ENCODE measurements at places on chromosomes 7 and 10.
A peak's percentile ranks its signal among the peaks of the same experiment; 100 is the strongest.

DNA sequence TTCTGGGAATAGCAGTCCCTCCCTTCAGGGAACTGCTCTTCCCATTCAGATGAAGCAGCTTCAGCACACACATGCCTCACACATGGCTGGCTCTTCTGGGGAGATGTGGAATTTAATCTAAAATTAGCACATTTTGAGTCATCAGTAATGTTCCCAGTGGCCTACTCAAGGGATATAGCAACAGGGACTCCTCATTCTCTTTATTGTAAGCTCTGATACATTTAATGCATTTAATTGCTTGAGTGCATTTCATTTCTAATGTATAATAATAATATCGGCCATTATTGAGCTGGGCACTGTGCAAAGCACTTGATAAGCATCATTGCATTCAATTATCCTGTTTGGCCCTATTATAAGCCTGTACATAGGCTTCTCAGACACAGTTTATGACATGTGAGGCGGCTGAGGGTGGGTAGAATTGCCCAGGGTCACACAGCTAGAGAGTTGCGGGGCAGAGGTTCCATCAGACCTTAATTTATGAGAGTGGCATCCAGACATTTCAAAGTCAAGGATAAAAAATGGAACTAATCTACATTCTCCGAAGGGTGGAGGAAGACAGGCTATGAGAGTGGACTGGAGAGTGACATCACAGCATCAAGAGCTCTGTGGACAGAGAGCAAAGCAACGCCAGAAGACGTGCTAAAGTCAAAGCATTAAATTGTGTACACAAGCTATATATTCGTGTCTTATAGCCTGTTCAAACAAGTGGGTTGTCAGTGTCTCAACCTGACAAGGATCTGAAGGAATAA, 76.8 kb downstream of the LANCL2 start:
- DNase-seq, result peak; percentile 86

DNA sequence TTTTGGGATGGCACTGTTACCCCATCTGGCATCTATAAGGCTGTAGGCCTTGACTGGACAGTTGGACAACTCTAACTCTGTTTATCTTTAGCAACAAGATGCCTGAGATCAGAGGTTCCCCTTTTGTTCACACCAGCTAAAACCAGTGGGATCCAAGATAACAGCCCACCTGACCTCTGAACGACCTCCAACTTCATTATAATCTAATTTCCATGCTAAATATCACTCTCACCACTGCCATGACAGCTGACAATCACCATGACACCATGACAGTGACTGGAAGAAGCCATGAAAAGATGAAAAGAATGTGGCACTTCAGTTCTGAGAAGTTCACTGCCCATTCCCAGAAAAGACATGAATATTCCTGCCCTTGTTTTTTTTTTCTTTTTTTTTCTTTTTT, 281.4 kb upstream of the TAC1 start:
- no peak for DNase-seq

DNA sequence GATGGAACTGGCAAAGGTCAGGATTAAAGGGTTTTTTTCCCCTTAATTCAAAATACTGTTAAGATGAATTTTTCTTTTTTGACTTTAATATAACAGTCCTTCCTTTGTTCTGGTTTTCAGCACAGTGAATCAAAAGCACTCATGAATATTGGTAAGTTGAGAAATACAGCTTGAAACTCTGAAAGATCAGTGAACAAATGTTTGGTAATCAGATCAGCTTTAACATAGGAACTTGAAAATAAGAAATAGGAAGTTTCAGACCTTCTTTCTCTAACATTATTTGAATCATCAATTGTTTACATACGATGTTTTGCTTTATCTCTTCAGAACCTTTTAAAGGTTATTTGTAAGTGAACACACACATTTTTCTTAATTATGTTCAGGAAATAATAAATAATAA, 90.5 kb downstream of the SGMS1 start:
- no peak for DNase-seq

DNA sequence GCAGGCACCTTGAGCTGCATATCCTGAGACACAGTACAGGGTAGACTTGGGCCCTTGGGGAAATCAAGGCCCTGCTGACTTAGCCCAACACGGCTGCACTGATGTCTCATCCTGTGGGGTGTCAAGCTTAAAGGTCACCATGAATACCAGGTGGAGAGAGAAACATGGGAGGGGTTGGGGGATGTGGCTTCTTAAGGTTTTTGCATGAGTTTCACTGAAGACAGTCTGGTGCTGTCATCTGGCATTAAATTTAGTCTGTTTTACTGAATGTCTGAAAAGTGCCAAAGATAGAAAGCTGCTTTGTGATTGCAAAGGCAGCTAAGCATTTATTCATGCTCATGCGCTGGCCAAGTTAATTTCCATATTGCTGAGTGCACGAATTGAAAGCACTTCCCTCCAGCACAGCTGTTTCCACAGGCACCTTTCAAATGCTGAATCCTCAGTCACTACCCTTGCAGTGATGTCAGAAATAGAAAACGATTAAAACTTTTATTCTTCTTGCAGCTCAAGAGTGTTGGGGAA, 102.1 kb downstream of the OSBPL3 start:
- DNase-seq, result peak; percentile 40

DNA sequence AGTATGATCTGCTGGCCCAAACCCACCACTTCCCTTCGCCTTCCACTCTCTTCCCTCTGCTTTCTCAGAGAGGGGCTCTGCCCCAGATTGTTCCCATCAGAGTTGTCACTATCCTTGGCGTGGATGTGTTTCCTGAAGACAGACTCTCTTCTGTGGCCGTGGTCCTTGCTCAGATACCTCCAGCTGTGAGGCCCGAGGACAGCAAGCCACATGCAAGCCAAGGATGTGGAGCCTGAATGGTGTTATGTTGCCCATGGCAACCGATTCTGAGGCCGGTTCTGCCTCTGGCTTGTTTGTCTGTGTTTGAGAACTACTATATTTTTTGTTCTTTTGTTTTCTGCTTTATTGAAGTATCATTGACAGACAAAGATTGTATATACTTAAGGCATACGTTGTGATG, 247.4 kb upstream of the PODXL start:
- no peak for DNase-seq

DNA sequence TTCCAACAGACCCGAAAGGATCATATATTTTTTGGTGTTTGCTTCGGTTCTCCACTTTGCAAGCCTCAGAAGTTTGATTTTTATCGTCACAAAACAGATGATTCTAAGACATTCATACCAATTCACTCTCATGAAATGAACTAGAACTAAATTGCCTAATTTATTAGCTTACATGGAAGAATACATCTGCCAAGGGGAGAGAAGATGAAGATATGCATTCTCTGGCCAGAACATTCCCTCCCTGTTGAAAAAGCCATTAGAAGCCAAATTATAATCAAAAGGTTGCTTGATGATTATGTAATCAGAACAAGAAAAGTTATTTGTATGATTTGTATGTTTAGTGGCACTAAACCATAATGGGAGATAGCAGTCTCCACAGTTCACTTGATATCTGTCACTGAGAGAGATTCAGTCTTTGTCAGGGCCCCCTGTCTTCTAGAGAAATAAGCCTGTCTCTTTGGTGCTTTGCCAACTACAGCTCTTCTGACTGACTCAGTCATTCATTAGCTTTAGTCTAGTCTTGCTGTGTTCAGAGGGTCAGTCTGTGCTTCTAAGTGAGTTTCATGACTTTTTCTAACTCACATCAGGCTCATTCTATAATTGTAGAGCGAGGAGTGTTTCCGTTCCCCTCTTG, 95.3 kb upstream of the GNAI1 start:
- DNase-seq, result no peak

- DNase-seq, result no peak
These were observed 134.3 kb downstream of the CFAP58 start for GRCh38 chr10:104487794-104488438.

- peak; percentile 60 for DNase-seq
These were observed 9.2 kb downstream of the AKR1B1 start for GRCh38 chr7:134449680-134450079.

DNA sequence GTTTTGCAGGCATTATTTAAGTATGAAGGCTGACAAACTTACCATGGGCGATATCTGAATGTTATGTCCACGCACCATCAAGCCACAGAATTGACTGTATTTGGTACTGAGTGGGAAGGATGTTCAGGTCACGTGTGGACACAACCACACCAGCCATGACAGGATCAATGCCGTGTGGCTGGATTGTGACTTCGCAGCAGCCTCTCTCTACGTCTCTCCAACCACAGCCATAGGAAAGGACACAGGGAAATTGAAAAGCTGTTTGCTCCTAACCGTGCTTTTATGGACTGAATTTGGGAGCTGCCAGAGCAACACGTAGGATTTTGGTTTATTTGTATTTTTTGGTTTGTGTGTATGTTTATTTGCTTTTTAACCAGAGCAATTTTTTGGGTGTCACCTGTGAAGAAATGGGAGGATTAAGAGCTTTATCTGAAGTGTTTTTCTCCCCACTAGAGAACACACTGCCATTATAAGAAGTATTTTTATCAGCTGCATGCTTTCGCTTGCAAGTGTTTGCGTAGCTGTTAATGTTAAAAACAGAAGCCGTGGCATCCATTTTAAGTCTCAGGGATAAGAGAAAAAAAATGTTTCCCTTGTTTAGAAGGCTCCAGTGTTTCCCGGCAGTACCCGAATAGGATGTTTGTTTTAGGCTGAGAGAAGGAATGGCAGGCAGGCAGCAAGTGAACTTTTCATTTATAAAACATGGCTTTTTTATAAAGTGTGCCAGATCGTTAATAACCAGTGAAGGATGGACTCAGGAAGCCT, 401.1 kb upstream of the NFE2L3 start:
- DNase-seq, result no peak

DNA sequence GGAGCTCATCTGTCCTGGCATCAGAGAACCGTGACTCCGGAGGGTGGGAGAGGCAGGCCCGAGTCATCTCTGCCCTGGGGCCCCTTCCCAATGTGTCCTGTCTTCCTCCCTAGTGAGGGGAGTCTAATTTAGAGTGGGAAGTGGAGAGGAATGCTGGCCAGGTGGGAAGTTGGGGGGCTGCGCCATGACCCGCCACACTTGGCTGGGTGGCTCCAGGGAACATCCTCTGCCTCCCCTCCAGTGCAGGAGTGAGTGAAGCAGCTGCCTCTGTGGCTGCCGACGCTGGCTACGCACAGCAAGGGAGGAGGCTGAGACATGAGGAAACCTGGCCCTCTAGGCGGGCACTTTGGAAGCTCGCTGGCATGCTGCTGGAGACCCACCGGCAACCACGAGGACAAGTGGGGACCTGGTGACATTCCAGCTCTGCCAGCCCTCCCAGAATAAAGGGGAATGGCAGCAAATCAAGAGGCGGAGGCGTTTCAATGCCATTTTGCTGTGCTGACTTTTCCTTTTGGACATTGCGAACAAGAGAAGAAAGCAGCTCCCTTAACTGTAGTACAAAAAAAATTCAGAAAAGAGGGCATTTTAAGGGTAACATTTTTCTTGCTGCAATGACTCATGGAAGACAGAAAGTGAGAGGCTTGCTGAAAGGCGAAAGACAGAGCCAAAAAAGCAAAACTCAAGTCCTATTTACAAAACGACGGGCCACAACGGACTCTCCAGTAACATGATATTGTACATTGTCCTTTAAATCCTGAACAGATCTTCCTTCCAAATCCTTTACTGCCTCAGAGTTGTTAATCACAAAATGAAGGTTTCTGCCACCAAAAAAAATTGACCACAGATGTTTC, 121.2 kb upstream of the PITRM1 start:
- peak; percentile 67 for DNase-seq

- no peak for DNase-seq
These were observed 178.0 kb downstream of the SRPK2 start for GRCh38 chr7:105210721-105211205.

GRCh38 chr10:11145495-11145855, 127.8 kb downstream of the CELF2 start:
- DNase-seq, result no peak

DNA sequence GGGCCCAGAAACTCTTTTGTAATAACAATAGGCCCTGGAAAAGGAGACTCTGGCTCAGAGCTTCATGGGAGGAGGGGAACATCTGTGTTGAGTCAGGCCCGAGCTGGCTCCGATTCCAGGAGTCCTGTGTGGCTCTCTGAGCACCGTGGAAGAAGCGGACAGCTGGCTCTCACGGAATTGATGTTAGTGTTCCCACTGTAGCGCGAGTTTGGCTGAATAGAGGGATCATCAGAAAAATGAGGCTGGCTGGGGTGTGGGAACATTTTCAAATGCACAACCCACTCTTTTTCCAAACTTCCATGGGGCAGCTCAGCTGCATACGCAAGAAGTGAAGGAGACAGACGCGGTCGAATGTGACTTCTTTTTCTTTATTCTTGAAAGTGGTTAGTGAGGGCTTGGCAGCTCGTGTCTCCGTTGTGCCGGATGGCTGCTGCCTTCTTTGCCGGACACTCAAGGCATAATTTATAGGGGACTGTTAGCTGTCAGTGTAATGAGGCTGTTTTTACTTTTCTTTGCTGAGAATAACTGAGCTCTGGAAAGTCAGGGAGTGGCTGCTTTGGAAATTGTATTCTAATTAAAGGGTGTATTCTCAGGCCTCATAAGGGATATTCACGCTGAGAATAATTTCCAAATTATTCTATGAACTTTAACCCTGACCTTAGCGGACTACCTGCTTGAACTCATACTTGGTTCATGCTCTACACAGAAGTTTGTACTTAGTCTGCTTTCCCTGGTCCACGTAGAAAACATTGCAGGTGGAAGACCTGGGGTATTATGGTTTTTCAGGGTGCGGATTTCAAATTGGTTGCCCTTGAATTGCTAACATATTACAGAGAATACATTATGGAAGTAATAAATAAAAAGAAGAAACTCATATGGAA, 23.1 kb downstream of the MDFIC start:
- peak; percentile 95 for DNase-seq

GRCh38 chr7:43309706-43310022, 197.2 kb downstream of the HECW1 start:
- DNase-seq, result no peak

DNA sequence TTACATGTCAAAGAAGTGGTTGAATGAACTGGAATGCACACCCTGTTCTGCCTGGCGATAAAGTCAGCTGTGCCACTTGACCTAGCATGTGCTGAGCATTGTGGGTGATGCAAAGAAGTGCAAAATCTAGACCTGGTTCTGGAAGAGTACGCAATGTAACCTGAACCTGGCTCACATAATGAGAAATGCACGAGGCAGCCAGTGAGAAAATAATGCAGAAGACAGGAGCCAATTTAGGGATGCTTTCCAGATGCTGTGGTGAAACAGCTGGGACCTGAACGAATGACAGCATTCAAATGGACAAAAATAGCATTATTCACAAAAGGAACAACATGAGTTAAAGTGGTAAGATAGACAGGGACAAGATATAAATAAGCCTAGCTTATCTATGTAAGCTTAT, 402.6 kb downstream of the SORCS1 start:
- no peak for DNase-seq

DNA sequence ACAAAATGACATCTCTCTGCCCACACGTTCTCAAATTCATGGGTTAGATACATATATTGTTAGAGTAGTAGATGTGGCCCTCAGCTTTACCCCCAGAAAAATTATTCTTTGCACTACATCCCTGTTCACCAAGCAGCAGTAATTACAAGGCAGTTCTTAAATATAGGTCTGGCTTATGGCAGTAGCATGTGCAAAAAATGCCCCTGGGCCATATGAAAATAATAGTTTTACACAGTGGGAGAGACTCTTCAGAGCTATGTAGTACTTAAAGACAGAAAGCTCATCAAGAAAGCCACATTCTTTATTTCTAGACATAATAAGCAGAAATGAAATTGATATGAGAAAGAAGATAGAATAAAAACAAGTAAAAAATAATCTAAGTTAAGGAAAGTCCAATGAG, 196.3 kb upstream of the FOXP2 start:
- no peak for DNase-seq

All from fibroblast of mammary gland (primary cell).